Lung microvascular endothelial cell (primary cell): ENCODE measurements at places on chromosomes 3 and 15. TPM values are rescaled to one million over a fixed set of nuclear protein-coding genes. Genes with fewer than 3 reads are reported as not detected.
A peak's percentile ranks its signal among the peaks of the same experiment; 100 is the strongest.

GOLGA8T gene
- under 0.01 TPM in 1 of 2 replicates, not detected in the other for total RNA-seq

DNA sequence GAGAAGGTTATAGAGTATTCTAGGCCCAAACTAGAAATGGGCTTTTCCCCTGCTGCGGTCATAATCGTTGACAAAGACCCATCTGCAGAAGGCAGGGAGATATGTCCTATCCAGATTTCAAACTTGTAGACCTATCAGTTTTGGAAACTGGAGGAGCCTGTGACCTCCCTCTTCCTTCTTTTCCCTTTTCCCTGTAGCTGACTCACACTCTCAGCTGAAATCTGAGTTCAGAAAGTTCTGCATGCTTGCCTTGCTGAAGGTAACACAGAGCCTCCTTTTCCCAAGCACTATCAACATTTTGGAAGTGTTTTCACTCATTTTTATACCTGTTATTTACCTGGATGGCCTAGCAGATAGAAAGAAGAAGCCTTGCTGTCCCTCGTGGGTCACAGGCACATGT, 59.1 kb upstream of the PSMD6 start:
- DNase-seq, result no peak

BLM gene
- total RNA-seq, result 1.6 and 3.3 TPM in 2 replicates

GRCh38 chr3:50415061-50415460, 55.7 kb upstream of the TMEM115 start:
- no peak for DNase-seq

DNA sequence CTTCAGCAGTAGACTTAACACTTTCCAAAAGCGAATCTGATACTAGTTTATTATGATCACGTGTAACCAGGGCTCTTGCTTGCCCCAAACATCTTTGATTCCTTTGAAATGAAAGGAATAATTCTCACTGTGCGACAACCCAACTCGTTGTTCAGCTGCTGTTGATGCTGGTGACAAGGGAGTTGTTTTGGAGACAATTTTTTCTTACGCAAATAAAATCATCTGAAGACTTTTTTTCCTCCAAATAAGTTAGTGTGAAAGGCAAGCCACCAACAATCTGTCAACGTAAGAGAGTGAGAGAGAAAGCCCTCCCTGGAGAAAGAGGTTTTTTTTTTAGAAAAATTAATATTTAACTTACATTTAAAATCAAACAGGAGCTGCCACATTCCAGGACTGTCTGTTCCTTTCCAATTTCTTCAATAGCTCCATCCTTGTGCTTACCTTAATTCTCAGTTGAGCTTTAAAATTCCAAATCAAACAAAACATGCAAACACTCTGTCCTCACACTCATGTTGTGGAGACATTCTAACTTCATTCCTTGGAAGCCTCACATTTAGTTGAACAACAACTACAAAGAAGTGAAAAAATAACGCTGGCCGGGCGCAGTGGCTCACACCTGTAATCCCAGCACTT, 4.9 kb upstream of the P3H2 start:
- DNase-seq, result no peak

DNA sequence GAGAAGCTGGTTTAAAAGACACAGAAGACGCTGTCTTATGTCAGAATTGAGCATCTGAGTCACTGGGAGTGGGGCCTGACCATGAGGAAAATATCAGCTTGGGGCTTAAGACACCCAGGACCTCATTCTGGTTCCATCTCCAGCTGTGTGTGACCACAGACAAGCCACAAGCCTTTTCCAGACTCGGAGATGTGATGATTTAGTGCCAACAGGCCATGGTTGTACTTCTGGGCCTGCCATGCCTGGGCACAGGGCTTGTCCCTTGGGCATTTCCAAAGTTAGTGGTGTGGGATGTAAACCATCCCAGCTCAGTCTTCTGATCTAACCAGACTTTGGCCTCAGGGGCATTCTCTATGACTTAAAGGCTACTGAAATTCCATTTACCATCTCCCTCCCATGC, 269.8 kb downstream of the RYR3 start:
- DNase-seq, result no peak

- DNase-seq, result peak; percentile 53
These were observed 1.1 kb upstream of the PLXND1 start for GRCh38 chr3:129607391-129608068.

- DNase-seq, result no peak
These were observed 127.0 kb downstream of the PLOD2 start for GRCh38 chr3:146033950-146034349.

DNA sequence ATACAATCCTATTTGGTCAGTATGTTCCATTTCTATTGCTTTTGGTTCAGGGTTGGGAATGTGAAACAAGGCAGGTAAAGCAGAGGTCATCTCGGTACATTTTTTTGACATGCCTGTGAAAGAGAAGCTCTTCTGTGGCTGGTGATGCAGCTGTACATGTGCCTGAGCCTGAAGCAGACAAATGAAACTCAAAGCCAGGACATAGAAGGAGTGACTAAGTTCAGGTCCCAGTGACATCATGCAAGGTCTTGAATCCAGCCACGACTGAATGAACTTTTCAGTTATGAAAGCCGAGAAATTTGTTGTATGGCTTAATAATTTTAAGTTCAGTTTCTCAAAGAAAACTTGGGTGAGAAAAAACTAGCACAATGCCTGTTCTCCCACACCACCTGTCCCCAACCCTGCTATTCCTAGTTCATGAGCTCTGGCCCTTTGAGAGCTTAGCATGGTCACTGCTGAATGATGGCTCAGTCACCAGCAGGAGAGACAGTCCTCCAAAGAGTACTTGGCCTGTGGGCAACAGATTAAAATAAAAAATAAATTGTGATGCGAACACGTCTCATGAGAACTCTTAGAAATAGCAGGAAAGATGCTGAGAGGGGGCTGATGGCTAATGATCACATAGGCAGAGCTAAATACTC, 600.2 kb upstream of the GRM7 start:
- no peak for DNase-seq

DNA sequence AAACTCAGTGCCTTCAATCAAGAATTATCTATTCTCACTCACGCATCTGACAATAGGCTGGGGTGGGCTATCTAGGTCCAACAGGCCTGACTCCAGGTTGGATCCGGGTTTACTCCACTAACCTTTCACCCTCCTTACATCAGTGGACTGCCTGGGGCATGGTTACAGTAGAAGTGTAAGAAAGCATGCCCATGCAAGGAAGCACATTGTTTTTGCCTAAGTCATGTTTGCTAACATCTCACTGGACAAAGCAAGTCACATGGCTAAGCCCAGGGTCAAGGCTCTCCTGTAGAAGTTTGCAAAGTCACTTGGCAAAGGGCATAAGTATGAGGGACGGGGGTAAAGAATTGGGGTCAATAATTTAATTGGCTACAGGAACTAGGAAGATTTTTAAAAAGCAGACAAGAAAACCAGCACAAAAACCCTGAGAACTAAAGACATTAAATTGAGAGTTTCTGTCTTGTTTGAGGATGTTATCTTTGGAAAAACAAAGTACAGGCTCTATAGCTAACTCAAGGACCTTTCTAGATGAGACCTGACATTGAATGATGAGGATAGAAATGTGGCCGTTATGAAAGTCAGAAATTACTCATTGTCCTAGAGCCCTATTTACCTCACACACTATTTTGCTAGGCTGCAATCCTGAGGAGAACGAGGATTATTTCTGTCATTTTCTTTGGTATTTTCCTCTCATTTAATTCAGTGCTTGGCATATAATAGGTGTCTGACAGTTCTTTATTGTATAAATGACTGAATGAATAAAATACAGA, 214.2 kb downstream of the IL20RB start:
- no peak for DNase-seq

DNA sequence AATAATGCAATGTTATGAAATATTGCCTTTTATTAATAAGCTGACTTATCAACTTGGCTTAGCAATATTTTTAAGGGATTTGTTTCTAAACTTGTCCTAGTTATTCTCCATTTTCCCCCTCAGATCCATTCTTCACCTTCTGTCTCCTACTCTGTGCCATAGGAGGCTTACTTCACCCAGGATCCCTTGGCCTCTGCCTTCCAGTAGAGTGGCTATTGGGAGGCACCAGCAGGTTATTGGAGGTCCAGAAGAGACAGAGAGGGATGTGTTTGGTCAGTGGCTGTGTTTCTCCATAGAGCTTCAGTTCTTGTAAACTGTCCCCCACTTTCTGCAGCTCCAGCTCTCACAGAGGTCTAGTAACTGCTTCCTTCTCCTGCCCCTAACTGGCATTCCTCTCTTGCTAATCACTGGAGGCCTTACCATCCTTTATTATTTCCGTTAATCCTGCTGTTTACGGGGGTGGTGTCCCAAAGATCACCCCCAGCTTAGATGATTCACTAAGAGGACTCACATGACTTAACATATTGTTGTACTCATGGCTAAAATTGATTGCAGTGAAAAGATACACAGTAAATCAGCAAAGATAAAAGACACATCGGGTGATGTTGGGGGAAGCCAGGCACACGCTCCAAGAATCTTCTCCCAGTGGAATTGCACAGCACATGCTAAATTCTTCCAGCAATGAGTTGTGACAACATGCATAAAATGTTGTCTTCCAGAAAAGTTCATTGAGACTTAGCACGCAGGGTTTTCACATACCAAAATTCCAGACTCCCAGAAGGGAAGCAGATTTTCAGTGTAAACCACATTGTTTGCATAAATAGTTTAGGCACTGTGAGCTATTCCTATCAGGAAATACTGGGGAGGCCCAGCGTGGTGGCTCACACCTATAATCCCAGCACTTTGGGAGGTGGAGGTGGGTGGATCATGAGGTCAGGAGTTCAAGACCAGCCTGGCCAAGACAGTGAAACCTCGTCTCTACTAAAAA, 67.5 kb downstream of the RPL22L1 start:
- DNase-seq, result peak; percentile 90

- DNase-seq, result no peak
These were observed 904.6 kb upstream of the NR2F2 start for GRCh38 chr15:95425859-95426258.

DNA sequence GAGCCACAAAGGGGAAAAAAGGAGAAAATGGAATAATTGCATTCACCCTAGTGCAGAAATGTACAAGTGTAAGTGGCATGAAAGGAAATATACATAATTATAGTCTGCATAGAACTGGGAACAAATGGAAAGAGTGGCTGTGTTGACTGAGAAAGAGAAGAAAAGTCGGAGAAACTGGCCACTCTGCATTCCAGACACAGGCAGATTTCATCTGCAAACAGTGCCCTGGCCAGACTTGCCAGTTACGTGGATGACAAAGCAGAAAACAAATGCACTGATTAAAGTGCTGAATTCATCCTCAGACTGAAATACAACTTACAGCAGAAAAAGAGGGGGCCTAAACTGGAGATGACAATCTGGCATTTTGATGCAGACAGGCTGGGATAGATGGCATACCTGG, 129.8 kb downstream of the FGF12 start:
- no peak for DNase-seq
